Stomach (tissue), 19 donors: ENCODE measurements at places on chromosomes 4 and X. TPM values are rescaled to one million over a fixed set of nuclear protein-coding genes. Genes with fewer than 3 reads are reported as not detected.

Gene NOX1
- not detected for total RNA-seq

DNA sequence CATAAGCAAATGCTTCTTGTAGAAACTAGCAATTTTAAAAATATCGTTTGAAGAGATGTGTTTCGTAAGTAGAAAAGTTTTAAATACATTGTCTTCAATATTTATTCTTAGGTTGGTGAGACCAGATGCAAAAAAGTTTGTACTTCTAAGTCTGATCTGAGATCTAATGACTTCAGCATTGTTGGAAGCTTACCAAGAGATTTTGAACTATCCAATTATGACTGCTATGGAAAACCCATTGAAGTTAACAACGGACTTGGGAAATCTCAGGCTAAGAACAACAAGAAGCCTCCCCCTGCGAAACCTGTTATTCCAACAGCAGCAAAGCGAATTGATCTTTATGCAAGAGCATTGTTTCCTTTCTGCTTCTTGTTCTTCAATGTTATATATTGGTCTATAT lies 50.2 kb upstream of the GRIA2 start:
- DNase-seq, result no peak
- H3K4me1 ChIP-seq, result no peaks in the 10 kb centered on the region
- H3K36me3 ChIP-seq, result no peaks in the 10 kb centered on the region
- no peak overlapping the region for H3K27ac ChIP-seq

Gene RNF128
- total RNA-seq, result 51.6 TPM

DNA sequence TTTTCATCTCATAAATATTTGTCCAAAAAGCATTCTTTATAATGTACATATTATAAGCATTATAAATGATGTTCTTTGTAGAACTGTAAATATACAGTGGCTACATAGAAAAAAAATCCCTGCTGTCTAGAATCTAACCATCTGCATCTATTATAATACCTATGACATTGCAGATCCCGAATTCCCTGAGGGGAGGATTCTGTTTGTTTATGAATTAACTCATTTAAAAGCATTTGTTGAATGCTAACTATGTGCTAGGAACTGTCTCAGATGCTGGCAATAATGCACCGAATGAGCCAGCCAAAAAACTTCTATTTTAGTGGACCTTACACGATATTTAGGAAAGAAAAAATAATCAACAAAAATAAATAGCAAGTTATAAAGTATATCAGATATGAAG lies 189.6 kb downstream of the PACRGL start:
- no peaks in the 10 kb centered on the region for H3K27me3 ChIP-seq
- H3K36me3 ChIP-seq, result no peaks in the 10 kb centered on the region
- H3K4me3 ChIP-seq, result no peak overlapping the region
- DNase-seq, result no peak
- no peaks in the 10 kb centered on the region for H3K4me1 ChIP-seq

Gene GPC3
- 137 TPM for total RNA-seq
